ENCODE measurements at places on chromosomes 1 and 21.

- DNase-seq: no peak
Measured at GRCh38 chr1:148263906-148264255, 111.8 kb upstream of the NBPF11 start.

DNA sequence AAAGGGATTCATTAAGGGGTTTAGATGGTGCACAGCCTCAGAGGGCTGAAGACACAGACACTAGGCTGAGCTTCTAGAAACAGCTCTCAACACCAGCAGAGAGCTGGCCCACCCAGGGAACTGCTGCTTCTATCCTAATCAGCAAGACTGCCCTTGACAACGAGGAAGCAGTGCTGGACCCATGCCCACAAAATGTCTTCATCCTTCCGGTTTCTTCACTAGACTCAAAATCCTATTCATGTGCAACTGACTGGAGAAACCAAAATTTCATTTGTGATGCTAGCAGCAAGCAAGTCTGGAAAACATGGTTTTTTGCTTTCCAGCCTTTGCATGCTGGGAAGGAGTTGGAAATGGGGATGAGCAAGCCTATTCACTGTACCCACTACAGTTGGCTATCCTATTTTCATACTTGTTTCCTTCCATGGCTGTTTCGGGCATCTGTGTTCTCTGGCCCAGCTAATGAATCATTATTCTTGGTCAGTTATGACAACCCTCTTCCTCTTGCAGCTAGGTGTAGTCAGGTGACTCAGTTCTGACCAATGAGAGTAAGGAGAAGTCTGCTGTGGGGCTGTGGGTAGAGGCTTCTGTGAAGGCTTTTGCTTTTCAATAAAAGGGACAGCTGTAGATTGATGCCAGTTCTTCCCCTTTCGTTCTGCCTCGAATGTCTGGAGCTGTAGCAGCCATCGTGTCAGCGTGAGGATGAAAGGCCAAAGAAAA, 14.6 kb upstream of the TMEM61 start:
- no peak for DNase-seq

DNA sequence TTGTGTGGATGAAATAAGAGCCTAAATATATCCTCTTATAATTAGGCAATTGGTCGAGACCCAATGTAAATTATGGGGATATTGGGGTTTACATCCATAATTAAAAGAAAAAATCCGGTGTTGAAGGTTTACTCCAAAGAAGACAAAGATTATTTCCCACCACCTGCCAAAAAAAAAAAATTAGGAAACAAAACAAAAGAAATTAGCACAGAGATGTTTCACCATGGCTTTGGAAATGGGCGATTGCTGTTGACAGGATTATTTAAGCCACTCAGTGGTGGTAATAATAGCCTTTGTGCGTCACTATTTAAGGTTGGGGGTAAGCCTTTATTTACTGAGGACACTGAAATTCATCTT, 585 bp upstream of the GLRX2 start:
- no peak for DNase-seq

DNA sequence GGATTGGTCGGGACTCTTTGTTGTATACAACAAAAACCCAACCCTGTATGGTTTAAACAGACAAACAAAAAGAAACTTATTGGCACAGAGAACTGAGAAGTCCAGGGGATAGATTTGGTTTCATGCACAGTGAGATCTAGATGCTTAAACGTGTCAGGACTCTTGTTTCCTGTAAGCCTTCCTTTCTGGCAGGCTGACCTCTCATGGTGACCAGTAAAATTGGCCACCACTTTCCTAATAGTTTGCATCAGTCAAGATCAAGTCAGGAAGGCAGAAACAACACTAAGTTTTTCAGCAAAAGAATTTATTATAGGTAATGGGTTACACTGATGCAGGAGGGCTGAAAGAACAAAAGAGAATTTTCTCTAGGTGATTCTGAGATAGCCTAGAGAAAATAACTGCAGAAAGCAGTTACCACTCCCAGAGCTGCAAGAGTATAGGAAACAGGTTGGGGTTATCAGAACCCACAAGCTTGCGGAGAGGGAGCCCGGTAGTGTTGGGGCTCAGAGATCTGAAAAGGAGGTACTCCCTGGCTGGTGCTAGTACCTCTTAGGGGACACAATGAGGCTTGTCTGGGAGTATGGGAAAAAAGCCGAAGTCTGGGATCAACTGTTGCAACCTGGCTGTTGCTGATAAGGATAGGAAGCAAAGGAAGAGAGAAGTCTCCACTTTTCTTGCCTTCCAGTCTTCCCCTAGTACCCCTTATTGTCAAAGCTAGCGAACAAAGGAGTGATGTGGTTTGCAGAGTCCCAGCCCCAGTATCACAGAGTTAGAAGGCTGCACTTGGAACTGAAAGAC, 21.4 kb downstream of the CITED4 start:
- no peak for DNase-seq

DNA sequence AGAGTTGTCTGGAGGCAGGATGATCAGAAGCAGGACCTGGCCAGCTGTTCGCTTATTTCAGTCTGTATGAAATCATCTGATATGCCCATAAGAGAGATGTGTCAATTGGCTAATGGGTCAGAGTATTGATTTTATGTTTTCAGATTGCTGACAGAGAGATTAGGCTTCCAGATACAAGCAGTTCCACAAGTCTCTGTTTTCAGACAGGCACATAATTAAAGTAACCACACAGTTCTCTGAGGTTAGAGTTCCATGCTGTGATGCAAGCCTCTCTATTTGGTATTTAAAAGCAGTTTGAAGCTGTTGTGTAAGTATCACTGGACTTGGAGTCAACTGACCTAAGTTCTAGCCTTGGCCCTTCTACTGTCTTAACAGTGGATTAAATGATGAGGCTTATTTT, 50.1 kb downstream of the ATF6 start:
- no peak for DNase-seq

- DNase-seq: no peak
Measured at GRCh38 chr1:3948344-3948743, 48.3 kb upstream of the C1orf174 start.

DNA sequence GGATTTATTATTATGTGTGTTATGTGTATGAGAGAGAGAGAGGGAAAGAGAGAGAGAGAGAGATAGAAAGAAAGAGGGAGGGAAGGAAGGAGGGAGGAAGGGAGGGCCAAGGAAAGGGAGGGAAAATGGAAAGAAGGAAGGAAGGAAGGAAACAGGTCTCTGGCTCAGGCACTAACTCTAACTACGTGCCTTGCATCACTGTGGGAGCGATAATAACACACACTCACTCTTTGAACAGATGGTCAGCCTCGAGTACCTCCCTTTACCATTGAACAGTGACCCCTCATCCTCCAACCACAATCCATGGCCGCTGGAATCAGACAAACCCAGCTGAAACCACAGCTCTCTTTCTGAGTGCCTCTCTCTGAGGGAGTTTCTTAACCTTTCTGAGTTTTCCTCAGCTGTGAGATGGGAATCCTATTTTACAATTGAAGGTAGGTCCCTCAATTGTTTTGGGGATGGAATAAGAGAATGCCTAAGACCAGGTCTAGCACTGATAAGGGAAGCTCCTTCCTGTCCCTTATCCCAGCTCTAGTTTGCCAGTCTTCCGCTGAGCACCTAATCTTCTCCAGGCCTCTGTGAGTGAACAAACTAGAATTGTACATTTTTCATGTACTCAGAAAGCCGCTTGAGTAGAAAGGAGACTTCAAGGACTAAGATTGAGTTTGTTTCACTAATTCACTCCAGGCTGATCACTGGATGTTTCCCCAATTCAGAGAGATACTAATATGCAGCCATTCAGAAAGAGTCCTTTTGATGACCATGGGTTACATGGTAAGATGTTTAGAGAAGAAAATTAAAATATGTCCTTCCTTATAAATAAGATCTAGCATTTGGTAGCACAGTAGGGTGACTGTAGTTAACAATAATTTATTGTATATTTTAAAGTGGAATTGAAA, 62.8 kb downstream of the IRF2BP2 start:
- DNase-seq: peak; percentile 37

DNA sequence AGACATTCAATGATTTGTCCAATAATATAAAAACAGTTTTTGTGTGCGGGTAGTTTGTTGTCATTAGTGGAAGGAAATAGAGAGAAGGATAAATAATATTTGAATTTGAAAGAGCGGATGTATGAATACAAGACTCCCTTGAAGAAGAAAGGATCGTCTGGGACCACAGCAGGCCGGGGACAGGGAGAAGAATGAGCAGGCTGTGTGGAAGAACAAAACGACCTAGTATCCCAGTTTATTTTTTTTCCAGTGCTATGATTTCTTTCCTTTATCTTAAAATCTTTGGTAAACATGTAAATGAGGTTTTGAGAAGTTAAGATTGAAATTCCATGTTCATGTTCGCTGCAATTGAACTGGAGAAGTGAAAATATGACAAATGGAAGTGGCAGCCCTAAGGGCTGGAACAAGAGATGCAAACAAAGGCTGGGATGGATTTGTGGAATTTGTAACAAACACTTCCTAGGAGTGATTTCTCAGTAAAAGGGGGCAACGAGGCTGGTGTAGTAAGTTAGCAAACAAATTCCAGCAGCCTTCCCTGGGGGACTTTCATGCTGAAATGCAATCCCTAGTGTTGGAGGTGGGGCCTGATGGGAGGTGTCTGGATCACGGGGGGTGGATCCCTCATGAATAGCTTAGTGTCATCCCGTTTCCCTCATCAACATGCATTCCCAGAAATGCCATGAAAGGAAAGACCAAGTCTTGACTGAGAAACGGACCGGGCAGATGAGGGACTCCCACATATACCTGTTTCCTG, 10.2 kb upstream of the IFI16 start:
- no peak for DNase-seq

GRCh38 chr21:16767201-16767600, 745.6 kb upstream of the CXADR start:
- DNase-seq: no peak

GRCh38 chr1:6486433-6487011, 4.9 kb downstream of the PLEKHG5 start:
- peak; percentile 39 for DNase-seq

DNA sequence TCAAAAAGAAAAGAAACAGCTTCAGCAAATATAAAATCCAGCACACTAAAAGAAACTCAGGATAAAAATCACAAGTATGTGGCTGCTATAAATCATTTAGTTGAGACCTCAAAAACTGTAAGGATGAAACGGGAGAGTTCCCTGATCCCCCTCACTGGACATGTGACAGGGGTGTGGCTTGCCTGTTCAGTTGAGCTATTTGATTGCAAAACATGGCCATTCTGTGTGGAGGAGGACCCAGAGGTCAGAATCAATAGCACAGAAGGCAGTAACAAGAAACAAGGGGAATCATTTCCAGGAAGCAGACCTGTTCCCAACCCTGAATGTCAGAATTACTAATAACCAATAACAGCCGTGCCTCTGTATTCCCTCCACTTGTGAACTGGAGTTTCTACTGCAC, 27.9 kb downstream of the RBM11 start:
- DNase-seq: no peak

GRCh38 chr1:73401666-73402065, 796.3 kb downstream of the LRRIQ3 start:
- no peak for DNase-seq

- peak; percentile 91 for DNase-seq
Measured at GRCh38 chr1:155012026-155012546, 9.5 kb downstream of the ZBTB7B start.

DNA sequence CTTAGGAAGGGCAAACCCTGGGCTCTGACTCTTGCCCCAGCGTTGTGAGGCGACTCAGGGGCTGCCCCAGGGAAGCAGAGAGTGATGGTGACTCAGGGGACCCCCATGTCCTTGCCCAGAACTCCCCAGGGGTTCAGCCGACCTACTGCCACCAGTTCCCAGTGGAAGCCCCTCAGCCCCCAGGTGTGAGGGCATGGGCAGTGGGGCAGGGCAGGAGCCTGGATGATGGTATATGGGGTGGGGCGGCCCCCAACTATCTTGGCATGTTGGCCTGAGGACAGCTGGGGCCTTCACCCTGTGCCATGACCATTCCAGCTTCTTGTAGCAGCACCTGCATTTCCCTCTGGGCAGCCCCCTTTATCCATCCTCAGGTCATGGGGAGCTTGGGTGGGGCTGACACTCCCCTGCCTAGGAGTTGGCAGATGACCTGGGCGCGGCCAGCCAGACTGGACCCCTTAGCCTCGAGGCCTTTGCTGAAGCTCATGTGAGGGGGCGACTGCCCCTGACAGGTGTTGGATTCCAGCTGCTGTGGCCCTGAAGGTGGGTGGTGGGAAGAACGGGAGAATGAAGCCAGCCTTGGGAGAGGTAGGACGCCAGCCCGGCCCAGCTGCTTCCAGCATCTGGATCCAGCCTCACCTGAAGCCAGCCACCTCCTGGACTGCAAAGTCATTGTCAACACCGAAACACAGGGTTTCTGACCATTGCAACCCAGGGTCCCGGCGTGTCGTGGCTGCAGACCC, 1.8 kb upstream of the FNDC10 start:
- DNase-seq: no peak

DNA sequence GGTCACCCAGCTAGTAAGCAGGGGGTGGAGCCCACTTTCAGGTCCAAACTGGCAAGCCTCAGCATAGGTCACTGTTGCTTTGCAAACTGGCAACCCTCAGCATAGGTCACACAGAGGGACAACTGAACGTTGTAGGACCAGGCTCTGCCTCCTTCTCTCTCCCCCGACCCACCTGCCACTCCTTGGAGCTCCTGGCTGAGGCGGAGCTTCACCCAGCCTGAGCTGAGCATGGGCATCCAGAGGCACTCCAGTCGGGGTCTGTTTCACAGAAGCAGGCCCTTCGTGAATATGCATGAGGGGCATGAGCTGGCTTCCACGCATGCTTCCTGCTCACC, 24.2 kb downstream of the CAPZB start:
- DNase-seq: peak; percentile 52

- peak; percentile 23 for DNase-seq
Measured at GRCh38 chr1:229270547-229271447, at the start of gene RAB4A. Gene RAB4A, plus strand, starts transcription at chr1:229271111. Its CDS starts 229 bp downstream, at chr1:229271340.

- DNase-seq: no peak
Measured at GRCh38 chr1:239764546-239764945, 327.1 kb upstream of the FMN2 start.

DNA sequence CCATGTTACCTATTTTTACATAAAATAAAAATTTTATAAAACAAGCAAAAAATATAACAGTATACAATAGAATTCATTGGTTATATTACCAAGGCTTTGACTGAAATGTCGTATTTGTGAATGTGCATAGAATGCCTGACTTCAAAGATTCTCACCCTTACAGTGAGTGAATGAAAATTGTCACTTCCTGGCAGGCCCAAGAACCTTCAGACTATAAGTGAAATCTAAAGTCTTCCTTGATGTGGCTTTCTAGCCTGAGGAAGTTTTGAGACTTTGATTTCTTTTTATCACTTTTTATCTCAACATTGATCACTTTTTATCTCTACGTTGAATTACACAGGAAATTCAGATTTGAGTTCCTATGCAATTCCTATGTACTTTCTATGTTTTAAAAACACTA, 104.7 kb upstream of the KIAA0040 start:
- no peak for DNase-seq
